NCI-H526 treated with DMSO at 0.1 percent for 48 hours (cell line): ENCODE measurements at places on chromosomes 6 and 20.

DNA sequence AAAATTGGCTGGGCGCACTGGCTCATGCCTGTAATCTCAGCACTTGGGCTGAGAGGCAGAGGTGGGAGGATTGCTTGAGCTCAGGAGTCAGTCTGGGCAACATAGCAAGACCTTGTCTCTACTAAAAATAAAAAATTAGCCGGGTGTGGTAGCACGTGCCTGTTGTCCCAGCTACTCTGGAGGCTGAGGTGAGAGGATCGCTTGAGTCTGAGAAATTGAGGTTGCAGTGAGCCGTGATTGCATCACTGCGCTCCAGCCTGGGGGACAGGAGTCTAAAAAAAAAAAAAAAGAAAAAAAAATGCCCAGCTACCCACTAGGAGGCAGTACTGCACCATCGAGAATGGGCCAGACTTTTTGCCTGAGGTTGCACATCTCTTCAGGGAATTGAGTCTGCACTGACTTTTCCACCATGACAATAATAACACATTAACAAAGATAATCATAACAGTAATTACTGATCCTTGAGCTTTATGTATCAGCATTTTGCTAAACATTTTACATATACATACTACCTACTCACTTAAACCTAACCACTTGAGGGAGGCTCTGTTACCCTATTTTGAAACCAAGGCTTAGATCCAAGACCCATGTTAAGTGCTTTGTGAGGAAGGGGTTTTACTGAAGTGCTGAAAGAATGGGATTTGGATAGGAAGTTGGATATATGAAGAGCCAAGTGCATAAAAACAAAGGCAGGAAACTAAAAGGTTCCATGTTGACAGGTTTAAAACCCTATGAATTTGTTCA, 21.0 kb downstream of the SRSF3 start:
- no peak for DNase-seq

- DNase-seq = no peak
Measured at GRCh38 chr6:94487371-94487770, 1068.0 kb upstream of the EPHA7 start.

DNA sequence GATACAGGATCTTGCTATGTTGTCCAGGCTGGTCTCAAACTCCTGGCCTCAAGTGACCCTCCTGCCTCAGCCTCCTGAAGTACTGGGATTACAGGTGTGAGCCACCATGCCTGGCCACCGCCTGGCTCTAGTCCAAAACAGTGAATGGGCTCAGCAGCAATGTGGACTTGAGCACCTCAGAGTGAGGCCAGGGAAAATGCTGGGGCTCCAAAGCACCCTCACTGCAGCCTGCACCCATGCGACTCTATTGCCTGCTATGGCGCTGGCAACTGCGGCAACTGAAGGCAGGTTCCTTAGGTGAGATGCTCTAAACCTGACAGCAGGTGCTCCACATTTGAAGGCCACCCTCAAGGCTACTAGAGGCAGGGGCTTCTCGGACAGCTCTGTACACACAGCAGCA, 26.5 kb downstream of the MAP1LC3A start:
- no peak for DNase-seq

- DNase-seq = no peak
Measured at GRCh38 chr6:34837528-34837927, 45.6 kb downstream of the BLTP3A start.

GRCh38 chr6:70847106-70848084, 109.5 kb downstream of the B3GAT2 start:
- no peak for DNase-seq

- DNase-seq = no peak
Measured at GRCh38 chr20:43564993-43565757, 6.3 kb downstream of the SGK2 start.

DNA sequence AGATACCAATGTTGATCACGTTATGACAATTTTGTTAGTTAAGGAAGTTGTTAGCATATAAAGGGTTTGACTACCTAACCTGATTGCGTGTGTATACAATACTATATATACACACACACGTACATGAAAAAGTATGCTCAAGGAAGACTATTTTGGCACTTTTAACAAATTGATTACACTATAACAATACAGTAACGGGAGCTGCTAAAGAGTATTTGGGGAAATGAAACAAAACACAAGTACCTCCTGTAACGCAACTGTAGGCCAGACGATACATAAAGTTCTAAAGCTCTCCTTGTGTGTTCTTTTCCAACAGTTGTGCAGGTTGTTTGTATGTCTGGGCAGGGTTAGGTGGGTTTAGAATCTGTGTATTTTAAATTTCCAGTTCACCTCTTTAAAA, 98.7 kb downstream of the PLEKHG1 start:
- no peak for DNase-seq

DNA sequence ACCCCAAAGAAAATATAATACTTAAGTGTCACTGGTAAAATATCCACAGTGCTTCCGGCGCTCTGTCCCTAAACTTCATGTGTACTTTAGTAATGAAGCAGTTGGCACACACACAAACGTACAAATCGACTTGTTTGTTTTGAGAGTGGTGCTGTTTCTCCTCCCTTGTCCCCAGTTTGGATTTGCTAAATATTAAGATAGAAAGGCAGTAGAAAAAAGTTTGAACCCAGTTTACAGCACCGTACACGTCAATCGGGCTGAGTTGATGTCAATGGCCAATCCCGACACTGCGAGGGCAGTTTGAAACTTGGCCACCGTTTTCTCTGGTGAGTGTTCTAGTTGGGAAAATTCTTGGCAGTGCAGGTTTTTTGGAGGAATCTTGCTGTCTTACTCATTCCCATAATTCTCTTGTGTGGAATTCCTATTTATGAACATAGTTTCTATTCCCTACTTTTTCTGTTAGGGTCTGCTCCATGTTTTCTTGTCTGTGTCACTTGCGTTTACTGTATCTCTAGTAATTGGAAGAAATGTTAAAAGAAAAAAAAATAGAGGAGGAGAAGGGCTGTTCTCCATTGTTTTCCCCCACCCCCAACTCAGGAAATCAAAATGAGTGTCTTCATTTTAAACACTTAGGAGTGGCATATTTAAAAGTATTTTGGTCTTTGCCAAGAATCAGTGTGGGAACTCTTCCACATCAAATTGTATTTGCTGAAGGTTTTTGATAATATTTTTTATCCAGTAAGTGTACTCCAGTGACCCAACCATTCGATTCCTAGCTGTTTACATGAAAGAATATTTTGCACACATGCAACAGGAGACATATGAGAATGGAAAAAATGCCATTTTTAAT, 72.3 kb downstream of the OR2B2 start:
- no peak for DNase-seq

DNA sequence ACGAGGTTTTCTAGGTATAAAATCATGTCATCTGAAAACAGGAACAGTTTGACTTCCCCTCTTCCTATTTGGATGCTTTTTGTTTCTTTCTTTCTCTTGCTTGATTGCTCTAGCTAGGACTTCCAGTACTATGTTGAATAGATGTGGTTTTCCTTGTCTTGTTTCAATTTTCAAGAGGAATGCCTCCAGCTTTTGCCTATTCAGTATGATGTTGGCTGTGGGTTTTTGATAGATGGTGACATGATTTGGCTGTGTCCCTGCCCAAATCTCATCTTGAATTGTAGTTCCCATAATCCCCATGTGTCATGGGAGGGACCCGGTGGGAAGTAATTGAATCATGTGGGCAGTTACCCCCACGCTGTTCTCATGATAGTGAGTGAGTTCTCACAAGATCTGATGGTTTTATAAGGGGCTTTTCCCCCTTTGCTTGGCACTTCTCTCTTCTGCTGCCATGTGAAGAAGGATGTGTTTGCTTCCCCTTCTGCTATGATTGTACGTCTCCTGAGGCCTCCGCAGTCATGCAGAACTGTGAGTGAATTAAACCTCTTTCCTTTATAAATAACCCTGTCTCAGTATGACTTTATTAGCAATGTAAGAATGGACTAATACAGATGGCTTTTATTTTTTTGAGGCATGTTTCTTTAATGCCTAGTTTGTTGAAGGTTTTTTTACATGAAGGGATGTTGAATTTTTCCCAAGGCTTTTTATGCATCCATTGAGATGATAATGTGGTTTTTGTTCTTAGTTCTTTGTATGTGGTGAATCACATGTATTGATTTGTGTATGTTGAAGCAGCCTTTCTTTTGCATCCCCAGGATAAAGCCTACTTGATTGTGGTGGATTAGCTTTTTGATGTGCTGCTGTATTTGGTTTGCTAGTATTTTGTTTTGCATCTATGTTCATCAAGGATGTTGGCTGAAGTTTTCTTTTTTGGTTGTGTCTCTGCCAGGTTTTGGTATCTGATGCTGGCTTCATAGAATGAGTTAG, 239.1 kb downstream of the THBS2 start:
- no peak for DNase-seq

GRCh38 chr6:3878048-3878666, 29.0 kb downstream of the FAM50B start:
- no peak for DNase-seq

- DNase-seq = no peak
Measured at GRCh38 chr6:11785415-11785773, 6.8 kb upstream of the ADTRP start.

GRCh38 chr20:6355754-6356451, 233.1 kb upstream of the FERMT1 start:
- no peak for DNase-seq

GRCh38 chr20:56943946-56944945, 315.1 kb downstream of the TFAP2C start:
- DNase-seq = no peak

DNA sequence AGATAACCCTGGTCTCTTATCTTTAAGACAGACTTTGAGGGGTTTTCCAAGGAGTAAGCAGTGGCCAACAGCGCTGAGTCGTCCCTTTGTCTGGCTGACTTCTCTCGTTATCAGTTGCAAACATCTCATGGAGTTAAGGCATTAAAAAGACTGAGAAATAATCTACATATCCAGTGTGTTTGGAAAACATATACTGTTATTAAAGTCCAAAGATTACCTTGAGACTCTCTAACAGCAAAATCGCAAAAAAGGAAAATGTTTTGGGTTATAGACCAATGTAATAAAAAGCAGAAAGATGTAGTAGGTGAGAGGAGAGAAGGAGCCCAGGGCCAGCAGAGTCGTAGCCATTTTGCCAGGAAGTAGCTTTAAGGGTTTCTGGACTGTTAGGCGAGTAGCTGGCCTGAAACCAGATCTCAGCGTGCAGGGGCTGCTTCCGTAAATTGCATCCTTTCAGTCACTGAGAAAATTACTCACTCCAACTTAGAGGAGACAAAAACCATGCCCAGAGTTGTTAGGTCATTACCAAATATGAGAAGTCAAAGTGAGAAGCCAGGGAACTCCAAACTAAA, 24.6 kb downstream of the MYLK4 start:
- DNase-seq = no peak

DNA sequence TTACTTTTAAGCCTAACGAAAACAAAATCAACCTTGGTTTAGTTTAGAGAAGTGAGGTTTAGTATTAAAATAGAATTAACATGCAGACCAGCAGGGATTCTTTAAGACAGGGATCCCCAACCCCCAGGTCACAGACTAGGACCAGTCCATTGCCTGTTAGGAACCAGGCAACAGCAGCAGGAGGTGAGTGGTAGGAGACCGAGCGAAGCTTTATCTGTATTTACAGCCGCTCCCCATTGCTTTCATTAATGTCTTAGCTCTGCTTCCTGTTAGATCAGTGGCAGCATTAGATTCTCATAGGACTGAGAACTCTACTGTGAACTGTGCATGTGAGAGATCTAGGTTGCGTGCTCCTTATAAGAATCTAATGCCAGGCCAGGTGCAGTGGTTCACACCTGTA, 225.9 kb downstream of the NKAIN2 start:
- DNase-seq = no peak
